Mesenchymal stem cell (in vitro differentiated cells and primary cell): ENCODE measurements at places on chromosomes 4 and X.

DNA sequence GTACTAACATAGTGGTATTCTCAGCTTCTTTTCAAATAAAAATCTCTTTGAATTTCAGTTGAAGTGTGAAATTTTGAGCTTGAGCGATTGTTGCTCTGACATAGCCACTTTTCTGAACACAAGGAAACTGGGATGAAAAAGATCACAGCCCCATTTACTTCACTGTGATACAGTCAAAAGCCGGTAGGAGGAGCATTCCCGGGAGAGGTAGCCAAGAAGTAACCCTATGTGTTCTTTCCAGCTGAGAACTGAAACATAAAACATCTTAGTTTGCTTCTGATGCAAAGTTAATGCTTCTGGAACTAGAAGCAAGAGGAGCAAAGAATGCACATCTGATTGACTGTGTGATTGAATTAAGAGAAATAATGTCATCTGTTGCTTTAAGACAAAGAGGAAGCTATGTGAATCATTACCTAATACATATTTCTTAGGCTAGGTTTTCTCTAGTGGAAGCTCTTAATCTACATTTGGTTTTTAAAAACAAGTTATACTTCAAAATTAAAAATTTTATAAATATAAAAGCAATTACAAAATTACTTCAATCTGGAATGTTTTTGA, 88.3 kb upstream of the UNC5C start:
- no peaks in the 10 kb centered on the region for H3K27me3 ChIP-seq
- peak; percentile 48 for DNase-seq
- H3K4me3 ChIP-seq = no peak overlapping the region
- no peaks in the 10 kb centered on the region for H3K36me3 ChIP-seq
- H3K4me1 ChIP-seq = no peaks in the 10 kb centered on the region

- no peak overlapping the region for H3K4me3 ChIP-seq
- H3K36me3 ChIP-seq = no peaks in the 10 kb centered on the region
- H3K4me1 ChIP-seq = peaks cover 12% of the 10 kb centered on the region
- no peak overlapping the region for H3K27ac ChIP-seq
- DNase-seq = no peak
- H3K27me3 ChIP-seq = no peaks in the 10 kb centered on the region
Observed at GRCh38 chr4:7887436-7887835, 52.2 kb downstream of the AFAP1 start.

DNA sequence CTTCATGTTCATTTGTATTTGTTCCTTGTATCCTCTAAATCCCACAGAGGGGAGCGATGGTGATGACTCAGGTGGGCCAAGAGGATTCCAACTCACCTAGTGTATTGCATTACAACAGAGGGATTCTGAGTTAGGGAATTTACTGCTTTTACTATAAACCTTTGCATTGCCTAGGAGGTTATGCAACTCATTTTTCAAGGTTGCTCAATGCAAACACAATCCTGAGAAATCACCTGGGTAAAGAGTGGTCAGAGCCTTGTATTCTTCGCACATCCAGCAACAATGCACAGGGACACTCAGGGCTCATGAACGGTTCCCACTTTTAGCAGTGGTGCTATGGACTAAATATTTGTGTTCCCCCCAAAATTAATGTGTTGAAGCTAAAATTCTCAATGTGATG, 28.6 kb upstream of the LSM6 start:
- no peak overlapping the region for H3K4me3 ChIP-seq
- H3K4me1 ChIP-seq = no peaks in the 10 kb centered on the region
- DNase-seq = no peak
- no peaks in the 10 kb centered on the region for H3K27me3 ChIP-seq

DNA sequence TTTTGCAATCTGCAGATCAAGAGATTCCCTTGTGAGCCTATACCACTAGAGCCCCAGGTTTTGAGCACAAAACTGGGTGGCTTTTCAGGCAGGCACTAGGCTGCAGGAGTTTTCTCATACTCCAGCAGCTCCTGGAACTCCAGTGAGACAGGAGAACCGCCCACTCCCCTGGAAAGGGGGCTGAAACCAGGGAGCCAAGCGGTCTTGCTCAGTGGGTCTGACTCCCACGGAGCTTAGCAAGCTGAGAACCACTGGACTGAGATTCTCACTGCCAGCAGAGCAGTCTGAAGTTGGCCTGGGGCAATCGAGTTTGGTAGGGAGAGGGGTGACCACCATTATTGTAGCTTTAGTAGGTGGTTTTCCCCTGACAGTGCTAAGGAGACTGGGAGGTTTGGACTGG, 313.8 kb upstream of the TEX13C start:
- no peak overlapping the region for H3K27ac ChIP-seq
- no peaks in the 10 kb centered on the region for H3K4me1 ChIP-seq
- no peaks in the 10 kb centered on the region for H3K27me3 ChIP-seq
- DNase-seq = no peak

DNA sequence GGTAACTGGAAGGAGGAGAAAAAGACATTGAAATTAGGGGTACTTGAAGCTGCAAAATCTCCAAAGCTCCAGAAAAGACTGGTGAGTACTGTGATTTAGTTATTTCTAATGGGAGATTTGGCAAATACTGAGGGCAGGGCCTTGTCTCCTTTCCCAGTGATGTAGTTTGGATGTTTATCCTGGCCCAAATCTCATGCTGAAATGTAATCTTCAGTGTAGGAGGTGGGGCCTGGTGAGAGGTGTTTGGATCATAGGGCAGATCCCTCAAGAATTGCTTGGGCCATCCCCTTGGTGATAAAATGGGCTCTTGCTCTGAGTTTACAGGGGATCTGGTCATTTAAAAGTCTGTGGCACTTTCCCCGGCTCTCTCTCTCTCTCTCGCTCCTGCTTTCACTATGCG, 33.1 kb upstream of the GK start:
- no peaks in the 10 kb centered on the region for H3K27me3 ChIP-seq
- no peaks in the 10 kb centered on the region for H3K36me3 ChIP-seq
- peaks cover 3% of the 10 kb centered on the region for H3K4me1 ChIP-seq
- no peak overlapping the region for H3K4me3 ChIP-seq
- no peak overlapping the region for H3K27ac ChIP-seq
- no peak for DNase-seq

DNA sequence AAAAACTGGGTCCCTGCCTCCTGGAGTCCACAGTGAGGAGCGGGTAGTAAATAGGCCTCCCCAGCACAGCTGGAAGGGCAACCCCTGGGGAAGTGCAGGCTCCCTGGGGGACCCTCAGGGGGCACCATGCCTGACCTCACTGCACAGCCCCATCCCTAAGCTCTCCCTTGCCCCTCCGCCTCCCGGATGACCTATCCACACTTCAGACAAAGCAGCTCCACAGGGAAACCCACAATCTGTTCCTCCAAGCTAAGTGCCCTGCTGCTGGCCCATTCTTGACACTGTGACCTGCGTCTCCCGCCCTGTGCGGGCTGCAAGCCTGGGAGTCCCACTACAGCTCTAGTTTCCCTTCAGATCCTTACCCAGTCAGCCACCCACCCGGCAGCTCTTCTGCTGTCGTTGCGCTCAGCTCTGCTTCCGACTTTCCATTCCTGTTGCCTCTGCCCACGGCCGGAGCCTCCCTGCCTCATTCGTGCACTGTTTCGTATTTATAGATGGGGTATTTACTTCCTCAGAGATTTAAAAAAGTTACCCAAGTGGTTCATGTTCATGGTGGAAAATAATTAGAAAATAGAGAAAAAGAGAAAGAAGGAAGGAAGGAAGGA, 47.0 kb upstream of the STOX2 start:
- no peak overlapping the region for H3K27ac ChIP-seq
- peaks cover 14% of the 10 kb centered on the region for H3K27me3 ChIP-seq
- H3K4me3 ChIP-seq = no peak overlapping the region
- no peaks in the 10 kb centered on the region for H3K36me3 ChIP-seq
- no peak for DNase-seq

DNA sequence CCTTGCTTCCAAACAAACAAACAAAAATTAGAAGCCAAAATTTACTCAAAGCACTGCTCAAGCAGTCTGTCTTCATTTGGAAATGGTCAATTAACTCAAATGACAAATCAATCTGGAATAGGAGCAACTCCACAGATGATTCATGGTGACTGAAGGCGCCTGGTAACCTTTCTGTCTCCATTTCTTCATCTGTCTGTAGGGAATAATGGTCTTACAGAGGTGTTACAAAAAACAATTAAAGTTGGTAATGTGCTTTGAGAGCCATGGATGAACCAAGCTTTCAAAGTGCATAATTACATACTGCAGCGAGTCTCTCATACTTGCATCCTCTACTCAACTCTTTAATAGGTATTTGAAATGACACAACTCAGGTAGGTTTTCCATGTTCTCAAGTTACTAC, 38.3 kb upstream of the STAG2 start:
- no peak for DNase-seq
- no peak overlapping the region for H3K4me3 ChIP-seq
- no peak overlapping the region for H3K27ac ChIP-seq
- no peaks in the 10 kb centered on the region for H3K27me3 ChIP-seq

DNA sequence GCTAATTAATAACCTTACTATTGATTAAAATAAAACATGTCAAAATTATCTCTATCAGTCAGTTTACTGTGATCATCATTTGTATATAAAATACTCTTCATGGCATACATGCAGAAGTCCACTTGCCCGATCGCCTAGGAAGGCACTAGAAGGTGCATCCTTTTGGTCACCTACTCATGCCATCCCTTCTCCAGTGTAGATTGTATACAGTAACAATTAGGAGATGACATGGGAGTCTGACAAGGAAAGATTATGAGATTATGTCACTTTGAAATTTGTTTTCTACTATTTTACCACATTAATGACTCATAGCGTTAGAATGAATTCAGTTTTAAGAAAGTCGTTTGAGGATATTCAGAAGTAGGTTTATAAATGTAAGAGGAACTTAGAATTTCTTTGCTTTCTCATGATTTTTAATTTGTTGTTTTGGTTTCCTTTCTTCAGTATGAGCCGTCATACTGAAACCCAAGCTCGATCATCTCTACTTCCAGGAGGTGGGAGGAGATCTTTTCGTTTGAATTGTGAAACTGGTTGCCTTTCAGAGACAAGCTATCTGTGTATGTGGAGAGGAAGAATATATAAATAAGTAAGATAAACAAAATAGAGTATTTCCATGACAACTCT, 51.1 kb upstream of the UNC5C start:
- peak; percentile 78 for DNase-seq
- no peaks in the 10 kb centered on the region for H3K4me1 ChIP-seq
- no peak overlapping the region for H3K27ac ChIP-seq
- no peak overlapping the region for H3K4me3 ChIP-seq
- no peaks in the 10 kb centered on the region for H3K27me3 ChIP-seq
- no peaks in the 10 kb centered on the region for H3K36me3 ChIP-seq

DNA sequence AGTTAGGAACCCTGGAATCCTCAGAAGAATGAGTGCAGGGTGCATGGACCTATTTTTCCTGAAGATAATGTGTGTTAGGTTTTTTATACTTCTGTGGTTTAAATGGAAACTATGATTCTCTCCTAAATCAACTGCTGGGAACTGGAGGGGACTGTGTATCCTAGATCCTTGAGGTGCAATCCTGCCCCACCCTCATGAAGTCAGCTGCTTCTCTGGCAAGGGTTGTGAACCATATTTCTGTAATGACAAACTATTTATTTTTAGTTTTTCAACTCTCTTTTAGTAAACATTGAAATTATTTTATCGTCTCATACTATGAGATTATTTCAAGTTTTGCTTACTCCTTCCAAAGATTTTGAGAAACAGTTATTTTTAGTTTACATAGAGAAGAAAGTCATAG, 25.8 kb upstream of the VEGFC start:
- H3K27me3 ChIP-seq = no peaks in the 10 kb centered on the region
- no peaks in the 10 kb centered on the region for H3K4me1 ChIP-seq

- no peaks in the 10 kb centered on the region for H3K27me3 ChIP-seq
- DNase-seq = no peak
- H3K36me3 ChIP-seq = no peaks in the 10 kb centered on the region
- no peak overlapping the region for H3K4me3 ChIP-seq
Observed at GRCh38 chr4:81459228-81459627, 12.5 kb downstream of the RASGEF1B start.

DNA sequence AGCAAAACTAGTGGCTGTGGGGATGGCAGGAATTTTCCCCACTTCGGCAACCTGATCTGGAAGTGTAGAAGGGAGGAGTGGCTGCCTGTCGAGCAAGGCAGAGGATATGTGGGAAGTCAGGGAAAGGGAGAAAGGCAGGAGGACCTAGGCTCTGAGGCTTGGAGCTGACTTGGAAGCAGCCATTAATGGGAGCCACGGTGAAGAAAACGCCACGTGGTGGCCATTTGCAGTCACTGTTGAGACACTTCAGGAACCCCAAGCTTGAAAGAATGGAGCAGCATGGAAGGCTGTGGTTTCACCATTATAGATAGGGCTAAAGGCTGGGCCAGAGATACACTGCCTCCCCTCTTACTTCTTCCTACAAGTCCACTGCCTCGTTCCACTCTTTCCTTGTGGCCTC, 41.8 kb upstream of the MAML3 start:
- DNase-seq = no peak
- H3K4me1 ChIP-seq = no peaks in the 10 kb centered on the region
- H3K4me3 ChIP-seq = no peak overlapping the region
- H3K27me3 ChIP-seq = no peaks in the 10 kb centered on the region
- no peak overlapping the region for H3K27ac ChIP-seq
- H3K36me3 ChIP-seq = no peaks in the 10 kb centered on the region

DNA sequence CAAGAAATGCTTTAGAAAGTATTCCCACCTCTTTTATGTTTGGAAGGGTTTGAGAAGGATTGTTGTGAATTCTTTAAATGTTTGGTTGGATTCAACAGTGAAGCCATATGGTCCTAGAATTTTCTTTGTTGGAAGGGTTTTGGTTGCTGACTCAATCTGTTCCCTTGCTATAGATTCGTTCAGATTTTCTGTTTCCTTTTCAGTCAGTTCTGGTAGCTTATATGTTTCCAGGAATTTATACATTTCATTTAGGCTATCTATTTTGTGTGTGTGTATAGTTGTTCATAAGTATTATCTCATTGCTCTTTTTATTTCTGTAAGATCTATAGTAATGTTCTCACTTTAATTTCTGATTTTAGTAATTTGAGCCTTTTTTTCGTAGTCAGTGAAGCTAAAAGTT, 114.4 kb downstream of the MSN start:
- no peaks in the 10 kb centered on the region for H3K27me3 ChIP-seq
- no peaks in the 10 kb centered on the region for H3K36me3 ChIP-seq

- no peaks in the 10 kb centered on the region for H3K36me3 ChIP-seq
- no peak overlapping the region for H3K4me3 ChIP-seq
- H3K27ac ChIP-seq = no peak overlapping the region
Observed at GRCh38 chr4:306551-306961, 1.3 kb upstream of the ZNF732 start.

DNA sequence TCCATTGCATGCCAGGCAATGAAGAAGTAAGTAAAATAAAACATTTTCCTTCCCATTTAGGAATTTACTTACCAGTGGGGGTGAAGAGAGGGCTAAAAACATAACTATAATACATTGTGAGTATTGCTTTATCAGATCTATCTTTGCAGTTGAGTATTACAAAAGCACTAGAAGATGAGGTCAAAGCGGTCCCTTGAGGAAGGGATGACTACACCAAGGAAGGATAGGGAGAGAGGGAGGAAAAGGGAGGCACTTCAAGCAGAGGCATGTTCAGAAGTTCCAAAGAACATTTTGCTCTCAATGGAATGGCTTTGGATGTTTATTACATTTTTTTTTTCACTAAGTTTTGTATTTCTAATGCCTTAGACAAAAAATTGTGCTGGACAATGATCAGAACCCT, 127.8 kb downstream of the TET2 start:
- no peak overlapping the region for H3K27ac ChIP-seq
- no peaks in the 10 kb centered on the region for H3K4me1 ChIP-seq
- no peak overlapping the region for H3K4me3 ChIP-seq
- peaks cover 66% of the 10 kb centered on the region for H3K36me3 ChIP-seq
